LoVo (cell line): ENCODE measurements at places on chromosomes 11 and 22.

DNA sequence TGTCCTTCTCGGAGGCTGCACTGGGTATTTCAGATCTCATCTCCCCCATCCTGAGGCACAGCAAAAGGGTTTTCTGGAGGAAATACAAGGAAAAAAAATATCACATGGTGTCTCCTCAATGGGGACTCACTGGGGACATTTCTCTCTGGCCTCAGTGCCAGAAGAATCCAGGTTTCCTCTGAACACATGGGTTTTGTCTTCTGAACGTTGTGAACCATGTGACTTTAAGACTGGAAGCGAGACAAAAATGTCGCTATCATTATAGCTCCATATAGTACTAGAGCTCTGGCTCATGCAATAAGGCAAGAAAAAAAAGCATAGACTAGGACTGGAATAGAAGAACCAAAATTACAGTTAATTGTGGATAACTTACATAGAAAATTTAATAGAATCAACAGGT, 44.9 kb upstream of the RFPL3 start:
- no peak for DNase-seq

DNA sequence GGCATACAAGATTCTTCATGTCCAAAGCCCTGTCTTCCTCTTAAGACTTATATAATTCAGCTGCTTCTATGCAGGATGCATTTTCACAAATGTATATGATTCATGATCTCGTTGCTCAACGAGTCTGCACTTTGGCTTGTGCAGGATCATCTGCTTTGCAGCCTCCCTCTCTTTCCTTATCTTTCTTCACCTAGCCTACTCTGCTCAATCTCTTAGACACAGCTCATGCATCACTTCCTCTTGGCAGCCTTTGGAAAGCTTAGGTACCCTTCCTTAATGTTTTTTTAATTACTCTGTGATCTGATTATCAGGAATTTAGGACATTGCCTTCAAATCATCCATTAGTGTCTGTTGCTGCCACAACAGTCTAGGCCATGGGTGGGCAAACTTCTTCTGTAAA, 673.8 kb downstream of the NELL1 start:
- DNase-seq = no peak

- DNase-seq = no peak
These were observed 1.9 kb downstream of the MAP4K2 start for GRCh38 chr11:64801158-64801464.

- no peak for DNase-seq
These were observed 13.2 kb downstream of the ZNRF3 start for GRCh38 chr22:28896611-28897010.

DNA sequence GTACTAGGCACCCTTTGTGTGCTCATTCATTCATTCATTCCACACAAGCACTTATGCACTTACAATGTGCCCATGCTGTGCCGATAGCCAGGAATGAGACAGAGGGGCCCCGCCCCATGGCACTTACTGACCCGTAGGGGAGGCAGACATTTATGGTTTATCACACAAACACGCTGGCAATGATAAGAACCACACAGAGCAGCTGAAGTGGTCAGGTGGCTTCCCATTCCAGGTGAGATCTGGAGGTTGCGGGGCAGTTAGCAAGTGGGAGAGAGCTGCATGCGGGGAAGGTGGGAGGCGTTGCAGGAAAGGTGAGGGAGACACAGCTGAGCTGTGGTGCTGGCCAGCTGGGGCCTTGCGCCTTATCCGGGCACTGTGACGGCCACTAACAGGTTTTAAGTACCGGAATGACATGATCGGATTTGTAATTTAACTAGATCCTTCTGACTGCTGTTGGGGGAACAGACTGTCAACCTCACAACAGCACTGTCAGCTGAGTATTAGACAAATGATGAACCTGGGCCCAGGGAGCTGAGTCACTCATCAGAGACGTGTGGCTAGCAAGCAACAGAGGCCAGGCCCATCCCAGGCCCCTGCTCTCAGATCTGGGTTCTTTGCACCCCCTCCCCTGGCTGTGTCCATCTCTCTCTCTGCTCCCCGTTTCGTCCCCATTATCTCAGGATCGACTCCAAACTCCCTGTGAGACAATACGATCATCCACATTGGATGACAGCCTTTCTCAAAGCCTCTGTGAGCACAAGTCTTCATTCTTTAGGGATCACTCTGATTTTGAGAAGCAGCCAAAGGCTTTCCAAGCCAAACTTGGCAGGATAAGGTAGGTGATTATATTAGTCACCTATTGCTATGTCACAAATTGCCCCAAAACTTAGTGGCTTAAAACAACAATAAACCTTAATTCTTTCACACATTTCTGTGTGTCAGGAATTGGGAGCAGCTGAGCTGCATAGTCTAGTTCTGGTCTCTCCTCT, 28.4 kb downstream of the RASD2 start:
- DNase-seq = peak; percentile 7

DNA sequence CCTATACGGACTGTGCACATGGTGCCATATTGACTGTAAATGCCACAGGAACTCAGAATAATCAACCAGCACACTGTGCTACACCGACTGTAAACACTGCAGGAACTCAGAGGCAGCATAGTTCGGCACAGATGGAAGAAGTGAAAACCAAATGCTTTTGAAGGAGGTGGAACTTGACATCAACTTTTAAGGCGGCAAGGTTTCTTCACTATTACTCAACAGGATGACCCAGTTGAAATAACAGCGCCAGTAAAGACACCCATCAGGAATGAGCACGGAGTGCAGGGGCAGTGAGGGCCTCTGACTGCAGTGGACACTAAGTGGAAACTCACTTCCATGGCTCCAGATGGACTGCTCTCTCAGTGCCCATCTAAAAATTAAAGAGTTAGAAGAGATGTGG, 15.7 kb downstream of the TESMIN start:
- DNase-seq = no peak

GRCh38 chr22:16828876-16829275, 3.7 kb upstream of the XKR3 start:
- no peak for DNase-seq

- DNase-seq = no peak
These were observed 63.7 kb downstream of the RAB30 start for GRCh38 chr11:83007909-83008580.

DNA sequence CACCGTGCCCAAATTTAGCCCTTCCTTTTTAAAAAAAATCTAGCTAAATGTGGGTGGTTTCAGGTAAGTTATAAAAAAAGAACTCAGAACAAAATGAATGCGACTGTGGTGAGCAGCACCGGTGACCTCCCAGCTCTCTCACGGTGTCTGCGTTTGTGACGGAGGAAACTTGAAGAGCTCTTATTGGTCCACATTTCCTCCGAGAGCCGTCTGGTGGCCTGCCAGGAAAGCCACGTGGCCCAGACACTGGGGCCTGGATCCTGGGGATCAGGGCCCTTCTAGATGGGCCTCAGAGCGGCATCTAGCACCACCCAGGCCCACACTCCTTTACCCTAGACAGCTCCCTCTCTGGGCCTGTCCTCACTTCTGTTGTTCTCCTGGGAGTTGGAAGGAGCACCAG, 39.5 kb downstream of the B3GAT1 start:
- no peak for DNase-seq

GRCh38 chr11:18145837-18146236, 13.5 kb downstream of the MRGPRX3 start:
- no peak for DNase-seq

DNA sequence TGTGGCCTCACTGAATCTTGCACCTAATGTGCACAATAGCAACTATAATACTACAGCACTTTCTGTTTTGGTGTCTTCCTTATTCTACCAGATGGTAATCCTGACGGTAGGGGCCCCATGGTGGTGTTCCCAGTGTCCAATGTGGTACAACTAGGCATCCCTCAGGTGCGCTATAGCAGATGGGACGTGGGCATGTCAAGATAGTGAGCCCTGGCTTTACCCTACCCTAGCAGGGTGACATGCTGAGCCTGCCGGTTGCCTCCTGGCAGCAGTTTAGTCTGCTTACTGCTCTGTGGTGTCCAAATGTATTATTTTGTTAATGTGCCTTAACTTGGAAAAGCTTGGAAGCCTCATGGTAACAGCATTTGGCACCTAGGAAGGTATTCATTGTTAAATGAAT, 19.2 kb downstream of the ACO2 start:
- DNase-seq = no peak

DNA sequence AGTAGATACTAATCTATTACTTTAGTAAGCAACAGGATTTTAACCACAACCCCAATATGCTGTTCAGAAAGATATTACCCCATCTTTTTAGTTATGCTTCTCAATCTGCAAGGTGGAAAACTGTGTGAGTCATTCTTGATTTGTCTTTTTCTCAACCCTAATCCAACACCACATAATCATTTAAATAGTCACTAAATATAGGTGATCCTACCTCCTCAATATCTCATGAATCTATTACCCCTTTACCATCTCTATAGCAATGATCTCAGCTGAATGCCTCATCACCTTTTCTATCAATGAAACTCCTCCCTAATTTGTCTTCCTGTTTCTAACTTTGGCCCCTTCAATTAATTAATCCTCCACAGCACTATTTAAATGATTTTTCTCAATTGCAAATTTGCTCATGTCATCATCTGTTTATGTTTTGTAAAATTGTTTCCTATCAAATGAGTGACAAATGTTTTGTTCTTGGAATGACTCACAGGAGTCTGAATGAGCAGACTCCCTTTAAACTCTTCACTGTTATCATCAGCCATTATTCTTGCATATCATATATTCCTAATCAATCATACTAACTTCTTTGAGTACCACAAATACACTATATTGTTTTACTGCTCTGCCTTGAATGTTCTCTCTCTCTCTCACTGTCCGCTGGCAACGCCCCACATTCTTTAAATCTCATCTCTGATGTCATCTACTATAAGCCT, 26.1 kb downstream of the SNX19 start:
- no peak for DNase-seq

DNA sequence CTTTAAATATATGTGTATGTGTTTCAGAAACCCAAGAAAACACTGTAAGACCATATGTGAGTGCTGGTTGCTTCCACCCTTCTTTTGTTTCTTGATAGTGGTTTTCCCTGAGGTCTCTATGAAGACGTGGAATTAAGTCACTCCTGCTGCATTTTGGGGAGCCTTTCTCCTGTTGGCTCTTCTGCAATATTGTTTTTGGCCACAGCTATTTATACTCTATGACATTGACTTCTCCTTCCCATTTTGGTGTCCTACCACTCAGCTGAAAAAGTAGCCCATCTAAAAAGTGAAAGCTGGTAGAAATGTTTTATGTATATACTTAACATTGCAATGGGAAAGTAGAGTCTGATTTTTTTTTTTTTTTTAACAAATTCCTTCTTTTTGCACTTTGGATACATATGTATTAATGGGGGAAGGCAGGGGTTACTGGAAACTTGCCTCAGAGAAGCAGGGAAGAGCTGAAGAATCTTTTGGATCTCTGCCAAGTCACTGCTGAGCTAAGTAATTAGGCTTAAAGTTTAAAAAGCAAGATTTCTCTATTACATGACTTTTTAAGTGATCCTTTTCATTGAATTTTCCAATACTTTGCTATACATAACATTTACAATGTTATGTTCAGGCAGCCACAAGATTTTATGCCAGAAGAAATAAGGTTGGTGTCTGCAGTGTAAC, 1.8 kb downstream of the TTC17 start:
- peak; percentile 11 for DNase-seq

- DNase-seq = peak; percentile 60
These were observed 17.3 kb downstream of the APOL2 start for GRCh38 chr22:36221799-36222751.

- DNase-seq = no peak
These were observed 14.4 kb downstream of the PRSS23 start for GRCh38 chr11:86814775-86815174.

DNA sequence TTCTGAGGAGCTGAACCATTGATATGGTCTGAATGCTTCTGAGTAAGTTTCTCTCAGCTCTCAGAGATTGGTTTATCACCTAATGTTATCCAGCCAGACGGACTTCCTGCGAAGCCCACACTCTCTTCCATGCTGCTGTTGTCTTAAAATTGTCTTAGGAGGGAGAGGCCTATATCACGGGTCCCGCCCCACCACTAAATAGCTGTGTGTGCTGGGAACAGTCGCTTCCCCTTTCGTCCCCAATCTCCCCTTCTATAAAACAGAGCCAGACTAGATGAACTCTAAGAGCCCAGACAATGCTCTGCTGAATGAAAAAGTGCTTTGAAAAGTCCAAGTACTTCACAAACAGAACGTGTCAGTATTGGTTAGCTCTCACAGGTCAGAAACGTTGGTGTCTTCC, 81.4 kb upstream of the AKIP1 start:
- DNase-seq = no peak

DNA sequence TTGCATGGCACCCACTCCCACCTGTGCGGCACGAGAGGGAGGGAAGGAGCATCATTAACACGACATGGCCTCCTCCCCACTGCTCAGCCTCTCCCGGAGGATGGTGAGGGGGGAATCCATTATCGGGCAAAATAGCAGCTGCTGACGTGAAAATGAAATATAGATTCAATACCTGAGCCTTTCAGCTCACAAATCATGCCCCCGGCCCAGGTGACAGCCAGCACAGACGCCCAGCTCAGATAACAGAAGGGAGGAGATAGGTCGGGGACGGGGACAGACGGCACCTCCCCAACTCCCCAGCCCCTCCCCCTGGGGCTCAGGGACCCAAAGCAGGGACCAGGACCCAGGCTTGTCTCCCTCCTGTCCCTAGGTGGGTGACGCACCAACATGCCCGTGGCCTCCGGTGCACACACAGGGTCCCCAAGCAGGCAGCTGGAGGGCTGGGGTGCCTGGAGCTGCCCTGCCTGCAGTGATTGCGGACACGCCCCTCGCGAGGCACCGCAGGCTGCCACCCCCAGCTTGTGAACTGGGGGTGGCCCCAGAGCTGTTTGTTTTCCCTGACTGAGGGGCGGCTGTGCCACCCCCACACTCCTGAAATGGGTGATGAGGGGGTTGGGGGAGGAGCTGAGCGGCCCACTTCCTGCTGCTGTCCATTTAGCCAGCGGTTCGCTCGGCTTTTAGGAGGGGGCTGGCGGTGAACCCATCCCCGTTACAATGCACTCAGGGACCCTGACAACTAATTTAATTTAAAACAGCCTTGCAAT, 31.7 kb downstream of the FLRT1 start:
- DNase-seq = no peak

- no peak for DNase-seq
These were observed 16.3 kb downstream of the TSPAN32 start for GRCh38 chr11:2318123-2318522.
